Central memory CD4-positive, alpha-beta T cell (primary cell): ENCODE measurements at places on chromosomes 2 and 18.

DNA sequence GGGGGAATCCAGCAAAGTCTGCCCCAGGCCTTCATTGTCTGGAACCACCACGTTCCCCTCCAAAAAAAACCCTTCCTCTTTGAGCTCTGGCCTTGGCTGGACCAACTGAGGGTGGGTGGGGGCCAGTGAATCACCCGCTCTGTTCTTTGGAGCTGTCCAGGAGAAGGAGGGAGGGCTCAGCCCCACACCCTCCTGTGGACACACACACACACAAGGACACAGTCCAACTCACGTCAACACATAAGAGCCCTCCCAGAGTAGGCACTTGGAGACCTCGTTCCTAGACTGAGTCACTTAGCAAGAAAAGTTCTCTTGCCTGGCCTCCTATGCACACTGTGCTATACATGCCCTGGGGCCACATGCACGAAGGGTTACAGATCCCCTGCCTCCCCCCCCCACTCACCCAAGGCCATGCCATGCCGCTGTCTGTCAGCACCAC lies 1.2 kb upstream of the TNS1 start:
- no peak for DNase-seq

DNA sequence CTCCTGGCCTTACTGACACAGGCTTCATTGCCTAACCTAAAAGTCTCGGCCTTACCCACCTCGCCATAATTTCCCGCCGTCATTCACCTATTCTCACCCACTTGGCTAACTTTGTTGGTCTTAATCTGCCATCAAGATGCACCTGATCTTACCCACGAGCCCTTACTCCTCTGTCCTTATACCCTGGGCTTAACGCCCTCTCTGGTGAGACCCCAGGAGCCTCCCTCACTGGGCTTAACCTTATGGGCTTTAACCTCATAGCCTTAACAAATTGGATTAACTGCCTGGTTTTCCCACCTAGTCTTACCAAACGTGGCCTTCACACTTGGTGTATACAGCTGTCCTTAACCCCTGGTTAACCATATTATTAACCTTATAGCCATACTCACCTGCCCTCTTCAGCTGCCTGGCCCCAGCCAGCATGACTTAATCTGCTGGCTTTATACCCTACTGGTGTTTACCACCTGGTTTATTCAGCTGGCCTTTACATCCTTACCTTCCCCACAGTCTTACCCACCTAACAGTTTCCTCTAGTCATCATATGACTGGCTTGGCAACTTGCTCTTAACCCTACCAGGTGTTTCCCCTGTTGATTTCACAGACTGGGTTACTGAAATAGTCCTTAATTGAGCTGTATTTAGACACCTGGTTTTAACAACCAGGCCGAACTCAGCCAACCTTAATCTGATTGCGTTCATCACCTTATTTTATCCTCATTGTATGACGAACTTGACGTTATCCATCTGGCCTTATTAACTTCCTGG lies 132.0 kb upstream of the ZSWIM2 start:
- no peak for DNase-seq

GRCh38 chr2:101828673-101829334 lies 131.3 kb downstream of the MAP4K4 start:
- no peak for DNase-seq

DNA sequence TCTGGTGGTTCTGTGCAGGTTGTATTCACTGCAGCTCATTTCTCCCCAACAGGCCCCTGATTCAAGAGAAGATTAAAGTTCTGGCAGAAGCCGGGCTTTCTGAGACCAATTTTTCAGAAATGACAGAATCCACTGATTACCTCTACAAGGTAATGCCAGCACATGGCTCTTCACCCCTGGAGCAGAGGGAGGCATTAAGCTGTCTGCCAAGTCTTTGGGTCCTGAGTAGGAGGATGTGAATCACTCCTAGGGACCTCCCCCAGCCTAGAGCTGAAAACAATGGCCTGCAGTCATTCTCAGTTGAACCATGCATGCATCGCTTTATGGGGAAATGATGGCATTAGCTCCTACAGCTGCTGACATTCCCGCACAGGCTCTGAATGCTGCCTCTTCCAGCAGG lies 20.5 kb upstream of the RPL37A start:
- no peak for DNase-seq

- no peak for DNase-seq
Measured at GRCh38 chr2:216862628-216863398, 2.9 kb upstream of the TNP1 start.

GRCh38 chr2:234615643-234616356 lies 118.9 kb upstream of the ARL4C start:
- no peak for DNase-seq

GRCh38 chr2:120550893-120551446 lies 184.7 kb upstream of the GLI2 start:
- DNase-seq: no peak
